Activated CD8-positive, alpha-beta memory T cell treated with anti-CD3 and anti-CD28 coated beads for 1 hour (primary cell): ENCODE measurements at places on chromosomes 3 and 15.

- no peak for DNase-seq
These were observed 4.2 kb downstream of the OCA2 start for GRCh38 chr15:28094732-28095521.

GRCh38 chr15:33433821-33434220 lies 123.1 kb downstream of the RYR3 start:
- no peak for DNase-seq

- no peak for DNase-seq
These were observed 400.8 kb upstream of the PPP2R3A start for GRCh38 chr3:135564696-135565095.

GRCh38 chr15:44712346-44713005 lies 1.2 kb downstream of the B2M start:
- DNase-seq = no peak

- no peak for DNase-seq
These were observed 142.4 kb downstream of the ZPLD1 start for GRCh38 chr3:102577082-102577789.

DNA sequence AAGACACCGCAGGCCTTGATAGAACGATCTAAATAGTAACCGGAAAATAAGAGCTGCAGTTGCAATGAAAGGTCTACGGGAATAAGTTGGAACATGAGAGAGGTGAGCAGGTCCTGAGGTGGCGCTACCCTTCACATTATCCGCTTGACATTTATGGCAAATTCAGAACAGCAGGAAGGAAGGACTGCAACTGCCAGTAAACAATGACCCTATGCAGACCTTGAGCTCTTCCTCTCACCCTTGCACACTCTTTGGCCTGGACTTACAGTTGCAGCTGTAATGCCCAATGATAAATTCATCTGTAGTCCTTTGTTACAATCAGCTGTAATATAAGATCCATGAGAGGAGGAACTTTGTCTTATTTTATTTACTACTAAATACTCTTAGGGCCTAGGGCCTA lies 32.3 kb upstream of the TRIM59 start:
- DNase-seq = no peak

GRCh38 chr3:86708893-86709292 lies 282.1 kb downstream of the VGLL3 start:
- no peak for DNase-seq

DNA sequence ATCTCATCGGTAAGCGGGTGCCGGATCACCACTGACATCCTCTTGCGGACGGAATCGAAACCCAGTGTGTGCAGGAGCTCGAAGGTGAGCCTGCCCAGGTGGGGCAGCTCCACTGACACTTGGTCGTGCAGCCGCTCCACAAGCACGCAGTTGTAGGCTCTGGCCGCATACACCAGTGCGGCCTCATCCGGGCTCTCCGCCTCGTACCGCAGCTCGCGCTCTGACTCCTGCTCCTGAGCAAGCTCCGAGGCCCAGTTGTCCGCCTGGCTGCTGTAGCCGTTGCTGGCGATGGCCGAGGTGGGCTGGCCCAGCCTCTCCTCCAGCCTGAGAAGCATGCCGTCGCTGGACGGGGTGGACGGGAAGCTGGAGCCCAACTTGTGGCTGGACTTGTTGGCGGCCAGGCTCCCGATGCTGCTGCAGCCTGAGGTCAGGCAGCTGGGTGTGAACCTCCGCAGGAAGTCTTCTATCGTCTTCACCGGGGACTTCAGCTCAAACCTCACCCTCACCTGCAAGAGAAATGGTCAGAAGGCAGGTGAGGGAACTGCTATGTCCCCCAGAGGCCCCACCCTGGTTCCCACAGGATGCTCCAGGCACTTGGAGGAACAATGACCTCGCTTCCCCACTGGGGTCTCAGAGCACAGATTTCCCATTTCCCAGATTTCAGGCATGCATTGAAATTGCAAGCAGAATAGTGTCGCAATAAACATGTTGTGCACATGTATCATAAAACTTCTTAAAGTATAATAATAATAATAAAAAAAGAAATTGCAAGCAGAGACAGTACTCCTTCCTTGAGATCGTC lies 149.2 kb downstream of the ATP10A start:
- DNase-seq = no peak

DNA sequence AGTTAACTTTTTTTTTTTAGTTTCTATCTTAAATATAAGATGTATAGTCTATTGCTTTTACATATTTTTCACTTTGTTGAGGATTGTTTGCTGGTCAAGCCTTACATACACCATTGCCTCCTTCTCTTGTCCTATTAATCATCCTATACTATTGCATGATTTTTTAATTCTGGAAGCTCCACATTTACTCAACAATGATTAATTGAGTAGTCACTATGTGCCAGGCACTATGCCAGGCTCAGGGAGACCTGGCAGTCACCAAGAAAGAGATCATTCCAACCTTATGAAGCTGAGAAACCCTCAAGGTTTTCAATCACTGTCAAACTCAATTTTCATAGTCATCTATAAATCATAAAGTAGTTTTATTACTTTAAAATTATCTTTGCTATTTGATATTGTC lies 626.2 kb downstream of the IGSF11 start:
- no peak for DNase-seq

- no peak for DNase-seq
These were observed 308.8 kb upstream of the NR2E3 start for GRCh38 chr15:71501344-71502076.

- no peak for DNase-seq
These were observed 91.8 kb upstream of the ALCAM start for GRCh38 chr3:105274958-105275357.

DNA sequence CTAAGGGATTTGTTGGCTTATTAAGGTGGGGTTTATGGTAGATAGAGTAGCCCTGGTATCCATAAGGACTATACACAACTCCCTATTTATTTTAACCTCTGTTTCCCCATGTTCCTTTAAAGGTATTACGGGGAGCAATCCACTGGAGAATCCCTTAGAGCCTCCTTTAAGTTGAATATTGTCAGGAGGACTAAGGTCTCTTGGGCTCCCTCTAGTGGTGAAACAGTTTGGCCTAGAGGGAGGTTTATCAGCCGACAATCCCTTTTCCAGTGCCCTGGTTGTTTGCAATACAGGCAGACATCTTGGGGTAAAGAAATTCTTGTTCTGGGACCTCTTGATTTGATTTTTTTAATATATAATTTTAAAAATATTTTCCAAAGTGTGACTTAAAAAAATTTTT lies 12.9 kb downstream of the OPA1 start:
- DNase-seq = peak; percentile 11

GRCh38 chr15:35062738-35063099 lies 22.4 kb downstream of the NANOGP8 start:
- no peak for DNase-seq
